ENCODE measurements at places on chromosomes 7 and 10.

DNA sequence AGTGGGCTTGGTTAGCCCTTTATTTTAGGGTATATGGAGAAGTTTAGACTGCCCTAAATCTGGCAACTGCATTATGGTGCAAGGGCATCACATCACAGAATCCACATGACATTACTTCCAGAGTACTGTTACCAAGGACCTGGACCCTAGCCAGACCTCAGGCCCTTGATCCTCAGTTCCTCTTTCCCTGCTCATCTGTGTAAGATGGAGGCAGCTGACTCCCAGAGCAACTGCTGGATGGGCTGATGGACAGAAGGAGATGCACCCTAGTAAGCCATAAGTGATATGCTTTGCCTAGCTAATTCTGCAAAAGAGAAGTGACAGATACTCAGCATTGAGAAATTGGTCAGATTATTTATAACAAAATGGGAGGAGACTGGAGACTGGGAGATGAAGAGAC lies 131.7 kb downstream of the DYNC1I1 start:
- no peak for DNase-seq

- no peak for DNase-seq
Observed at GRCh38 chr7:155166673-155167370, 96.7 kb downstream of the HTR5A start.

DNA sequence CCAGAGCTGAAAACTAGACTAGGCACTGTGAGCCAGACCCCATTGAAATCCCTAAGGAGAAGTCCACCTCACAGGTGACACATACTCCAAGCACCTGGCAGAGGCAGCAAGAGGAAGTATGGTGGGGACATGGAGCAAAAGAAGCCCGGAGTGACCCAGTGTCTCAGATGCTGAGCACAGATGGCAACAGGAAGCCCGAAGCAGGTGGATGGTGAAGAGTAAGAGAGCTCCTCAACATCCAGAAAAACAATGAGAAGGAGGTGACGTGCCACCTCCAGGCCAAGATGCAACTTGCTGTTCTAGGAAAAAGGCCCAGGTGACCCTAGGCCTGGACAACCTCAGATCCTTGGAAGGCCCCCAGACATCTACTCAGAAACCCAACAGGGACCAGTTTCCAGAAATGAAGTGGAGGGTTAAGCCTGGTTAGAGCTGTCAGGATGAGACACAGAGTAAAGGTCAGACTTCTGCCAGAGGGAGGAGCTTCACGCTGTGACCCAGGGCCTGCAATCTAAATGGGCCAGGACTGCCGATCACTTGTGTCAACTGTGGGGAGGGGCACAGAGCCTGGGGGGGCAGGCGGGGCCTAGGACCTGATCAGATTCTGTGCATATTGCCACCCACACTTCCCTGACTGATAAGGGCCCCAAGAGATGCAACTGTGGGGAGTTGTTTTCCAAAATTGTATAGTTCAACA lies 2.4 kb upstream of the COBL start:
- no peak for DNase-seq

GRCh38 chr7:25098096-25099046 lies 26.7 kb downstream of the CYCS start:
- peak; percentile 30 for DNase-seq

GRCh38 chr10:75058161-75058560 lies 53.3 kb upstream of the SAMD8 start:
- no peak for DNase-seq

DNA sequence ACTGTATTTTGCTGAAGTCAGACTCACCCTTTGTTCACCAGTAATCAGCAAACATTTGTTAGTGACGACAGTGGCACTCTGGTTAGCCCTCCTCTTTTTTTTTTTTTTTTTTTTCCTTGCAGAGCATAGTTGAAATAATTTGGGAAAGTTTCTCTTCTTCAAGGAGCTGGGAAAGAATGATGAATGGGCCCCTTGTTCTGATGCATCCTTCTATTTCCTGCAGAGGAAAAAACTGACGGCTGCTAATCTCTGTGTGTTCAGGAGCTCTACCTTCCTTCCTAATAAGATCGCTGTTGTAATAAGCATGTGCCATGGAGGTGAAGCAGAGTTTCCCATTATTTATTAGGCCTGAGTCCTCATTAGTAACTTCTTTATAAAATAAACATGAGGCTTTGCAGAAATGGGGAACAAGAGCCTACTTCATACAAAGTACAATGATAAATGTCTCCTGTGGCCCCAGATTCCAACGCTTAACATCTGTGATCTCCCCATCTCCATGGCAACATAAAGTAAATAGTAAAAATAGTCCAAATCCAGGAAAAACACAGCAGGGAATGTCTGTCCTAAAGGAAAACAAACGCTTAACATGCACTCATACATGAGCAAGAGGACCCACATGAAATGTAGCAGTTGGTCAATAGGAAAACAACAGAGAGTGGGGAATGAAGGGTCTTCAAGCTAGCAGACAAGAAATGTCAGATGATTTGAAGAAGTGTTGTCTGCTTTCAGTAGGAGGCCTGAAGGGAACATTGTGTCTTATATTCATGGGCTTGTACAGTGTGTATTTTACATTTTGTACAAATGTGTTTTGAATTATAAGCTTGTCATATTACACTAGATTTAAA lies 59.1 kb upstream of the CALD1 start:
- no peak for DNase-seq

GRCh38 chr7:21104124-21104500 lies 317.4 kb upstream of the SP8 start:
- no peak for DNase-seq

DNA sequence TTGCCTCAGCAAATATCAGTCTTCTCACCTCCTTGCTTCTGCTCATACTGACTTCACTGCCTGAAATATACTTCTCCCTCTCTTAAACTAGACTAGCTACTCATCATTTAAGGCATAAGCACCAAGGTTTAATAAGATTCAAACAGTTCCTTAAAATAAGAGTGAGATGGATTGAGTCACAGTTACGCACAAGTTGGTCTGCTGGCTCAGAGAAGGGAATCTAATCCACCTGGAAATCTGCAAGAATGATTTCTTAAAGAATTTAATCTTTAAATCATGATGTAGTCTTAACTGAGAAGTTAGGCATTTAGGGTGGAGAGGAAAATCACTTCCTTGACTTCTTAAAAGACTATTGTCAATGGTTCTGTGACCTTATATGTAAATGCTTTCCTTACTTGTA lies 56.2 kb upstream of the TMEM140 start:
- DNase-seq = no peak

DNA sequence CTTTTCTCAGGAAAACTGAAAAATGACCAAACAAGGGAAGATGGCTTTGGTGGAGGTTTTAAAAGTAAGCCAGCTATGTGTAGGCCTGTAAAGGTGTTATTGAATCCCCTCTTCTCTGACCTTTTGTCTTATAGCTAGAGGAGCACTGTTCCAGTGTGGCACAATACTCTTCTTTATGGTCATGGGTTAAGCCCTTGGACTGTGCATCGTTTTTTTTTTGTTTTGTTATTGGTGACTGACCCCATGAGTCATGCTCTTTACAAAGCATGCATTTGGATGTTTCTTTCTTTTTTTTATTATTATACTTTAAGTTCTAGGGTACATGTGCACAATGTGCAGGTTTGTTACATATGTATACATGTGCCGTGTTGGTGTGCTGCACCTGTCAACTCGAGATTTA lies 19.6 kb upstream of the FAM25A start:
- no peak for DNase-seq

DNA sequence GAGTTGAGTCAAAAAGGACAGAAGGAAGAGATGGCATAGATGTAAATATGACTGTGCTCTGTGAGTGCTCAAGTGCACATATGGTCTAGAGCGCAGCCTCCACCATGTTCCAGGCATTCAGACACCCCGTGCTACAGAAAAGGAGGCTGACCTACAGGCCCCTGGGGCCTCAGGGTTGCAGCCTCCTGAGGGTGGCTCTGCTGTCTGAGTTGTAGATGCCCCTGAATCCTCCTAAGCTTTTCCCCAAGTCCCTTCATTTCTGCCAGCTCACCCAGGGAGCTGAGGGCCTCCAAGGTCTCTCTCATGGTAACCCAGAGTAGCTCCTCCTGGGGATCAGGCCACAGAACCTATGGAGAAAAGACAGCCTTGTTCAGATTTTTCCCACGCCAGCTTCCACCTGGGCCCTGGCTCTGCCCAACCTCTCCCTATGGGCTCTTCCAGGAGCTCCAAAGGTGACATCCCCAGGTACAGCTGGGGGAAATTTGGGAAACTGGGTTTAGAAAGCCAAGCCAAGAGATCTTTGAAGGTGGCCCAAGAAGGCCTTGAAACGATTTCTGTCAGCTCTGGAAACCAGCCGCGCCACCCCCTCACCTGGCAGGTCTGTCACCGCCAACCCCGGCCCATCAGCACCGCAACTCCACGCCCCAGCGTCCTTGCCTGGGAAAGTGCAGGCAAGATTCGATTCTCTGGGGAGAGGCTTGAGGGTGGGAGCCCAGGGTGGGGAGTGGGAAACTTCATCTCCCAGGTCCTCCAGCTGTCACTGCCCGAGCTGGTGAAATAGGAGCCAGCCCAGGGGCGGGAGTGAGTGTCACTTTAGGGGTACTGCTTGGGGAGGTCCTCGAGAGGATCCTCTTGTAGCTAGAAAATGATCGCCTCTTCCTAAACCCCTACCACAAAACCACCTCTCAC lies 2.4 kb downstream of the ZNF467 start:
- no peak for DNase-seq

- DNase-seq = no peak
Observed at GRCh38 chr10:61933859-61934555, 32.5 kb downstream of the ARID5B start.

GRCh38 chr7:155836216-155837125 lies 24.2 kb upstream of the SHH start:
- DNase-seq = no peak

- DNase-seq = no peak
Observed at GRCh38 chr10:114386452-114386851, 17.9 kb downstream of the AFAP1L2 start.

DNA sequence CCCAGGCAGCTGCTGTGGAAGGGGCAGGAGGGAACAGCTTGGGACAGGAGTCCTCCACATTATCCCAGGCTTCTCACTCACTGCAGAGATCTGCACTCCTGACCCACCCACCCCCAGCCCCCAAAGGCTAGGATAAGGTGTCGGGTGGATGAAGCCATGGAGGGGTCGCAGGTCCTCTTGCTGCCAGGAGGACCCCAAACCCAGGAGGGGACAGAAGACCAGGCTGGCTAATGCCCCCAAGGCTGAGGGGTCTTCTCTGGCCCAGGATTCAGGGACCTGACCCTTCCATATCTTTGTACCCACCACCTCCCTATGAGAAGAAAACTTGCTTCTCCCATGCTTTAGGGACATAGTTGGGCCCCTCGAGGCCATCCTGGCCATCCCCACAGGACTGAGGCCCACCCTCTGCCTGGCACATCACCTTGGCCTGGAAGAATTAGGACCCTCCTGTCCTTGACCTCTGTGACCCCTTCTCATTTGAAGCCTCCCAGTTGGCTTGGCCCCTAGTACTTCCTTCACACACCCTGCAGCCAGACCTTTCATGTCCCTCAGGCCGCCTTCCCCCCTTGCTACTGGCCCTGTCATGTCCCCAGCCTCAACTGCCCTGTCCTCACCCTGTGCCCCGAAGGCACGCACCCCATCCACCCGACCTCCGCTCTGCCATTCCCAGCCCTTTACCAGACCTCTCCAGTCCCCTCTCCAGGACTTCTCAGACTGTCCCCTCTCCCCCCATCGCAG lies 21.6 kb downstream of the KCNH2 start:
- no peak for DNase-seq

GRCh38 chr7:36216063-36216684 lies 63.1 kb downstream of the EEPD1 start:
- no peak for DNase-seq
